GM12864 (cell line): ENCODE measurements at places on chromosomes 2 and 18.

DNA sequence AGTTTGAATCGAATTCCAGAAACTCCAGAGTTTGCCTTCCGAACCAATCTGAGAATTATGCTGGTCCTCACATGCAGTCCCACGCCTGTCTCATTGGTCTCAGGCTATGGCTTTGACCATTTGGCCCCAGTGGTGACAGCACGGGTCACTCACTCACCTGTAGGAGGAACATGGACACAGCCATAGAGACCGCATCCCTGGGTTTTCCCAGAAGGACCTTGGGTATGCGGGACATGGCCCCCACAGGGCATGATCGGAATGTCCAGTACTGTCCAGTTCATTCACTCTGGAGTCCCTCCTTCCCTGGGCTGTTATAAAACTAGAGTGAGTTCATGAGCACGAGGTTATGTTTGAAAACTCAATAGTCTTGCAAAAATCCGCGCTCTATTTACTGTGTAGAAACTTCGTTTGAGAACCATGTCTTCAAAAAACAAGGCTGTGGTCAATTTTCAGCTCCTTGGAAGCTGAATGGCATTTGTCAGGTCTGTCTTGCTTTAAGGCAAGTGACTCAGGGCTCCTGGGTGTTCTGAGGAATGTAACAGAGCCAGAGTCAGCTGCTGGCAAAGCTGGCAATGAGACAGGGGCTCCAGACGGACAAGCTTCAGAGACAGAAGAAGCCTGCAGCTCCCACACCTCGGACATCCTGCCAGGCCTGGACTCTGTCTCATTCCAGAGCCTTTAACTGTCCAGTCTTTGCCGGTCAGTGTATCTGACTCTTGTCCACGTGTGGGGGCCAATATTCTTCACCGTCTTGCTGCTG is 86.7 kb upstream of the TMEM18 start:
- DNase-seq, result no peak

DNA sequence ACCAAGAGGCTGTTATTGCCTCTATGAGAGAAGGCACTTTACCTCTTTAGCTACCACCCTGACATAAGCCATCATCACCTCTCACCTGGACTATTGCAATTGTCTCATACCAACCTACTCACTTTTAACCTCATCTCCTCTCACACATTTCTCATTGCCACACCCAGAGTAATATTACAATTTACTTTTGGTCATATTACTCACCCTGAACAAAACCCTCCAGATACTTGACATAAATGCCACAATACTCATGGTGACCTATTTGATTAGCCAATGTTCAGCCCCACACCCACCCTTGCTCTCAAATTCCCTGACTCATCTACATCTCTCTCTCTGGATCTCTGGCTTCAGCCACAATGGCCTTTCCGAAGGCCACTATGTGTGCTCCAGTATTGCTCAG is 90.9 kb upstream of the CDH7 start:
- DNase-seq, result no peak

DNA sequence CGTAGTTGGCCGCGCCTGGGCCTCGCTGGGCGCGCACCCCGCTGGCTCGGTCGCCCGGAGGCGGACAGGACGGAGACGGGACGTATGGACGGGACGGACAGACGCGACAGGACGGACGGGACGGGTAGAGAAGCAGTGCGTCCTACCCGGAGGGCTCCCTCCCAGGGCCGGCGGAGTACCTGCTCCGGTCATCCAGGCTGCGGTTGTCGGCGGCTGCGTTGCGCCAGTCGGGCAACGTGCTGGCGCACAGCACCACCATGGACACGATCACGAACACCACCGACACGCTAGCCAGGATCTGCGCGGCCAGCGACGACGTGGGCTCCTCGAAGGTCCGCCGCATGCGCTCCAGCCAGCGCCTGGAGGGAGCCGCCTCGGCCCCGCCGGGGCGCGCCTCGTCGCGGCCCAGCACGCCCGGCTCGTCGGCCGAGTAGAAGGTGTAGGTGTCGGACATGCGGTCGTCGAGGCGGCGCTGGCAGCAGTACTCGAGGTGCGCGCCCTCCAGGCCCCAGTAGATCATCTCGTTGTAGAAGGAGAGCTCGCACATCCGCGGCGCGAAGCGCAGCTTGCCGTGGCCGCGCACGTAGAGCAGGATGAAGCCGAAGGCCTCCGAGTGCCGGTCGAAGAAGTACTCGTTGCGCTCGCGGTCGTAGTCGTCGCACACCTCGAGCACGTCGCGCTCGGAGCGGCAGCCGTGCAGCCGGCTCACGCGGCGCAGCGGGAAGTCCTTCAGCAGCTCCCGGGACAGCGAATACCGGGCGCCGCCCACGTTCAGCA is 903 bp downstream of the KCNG3 start:
- no peak for DNase-seq

DNA sequence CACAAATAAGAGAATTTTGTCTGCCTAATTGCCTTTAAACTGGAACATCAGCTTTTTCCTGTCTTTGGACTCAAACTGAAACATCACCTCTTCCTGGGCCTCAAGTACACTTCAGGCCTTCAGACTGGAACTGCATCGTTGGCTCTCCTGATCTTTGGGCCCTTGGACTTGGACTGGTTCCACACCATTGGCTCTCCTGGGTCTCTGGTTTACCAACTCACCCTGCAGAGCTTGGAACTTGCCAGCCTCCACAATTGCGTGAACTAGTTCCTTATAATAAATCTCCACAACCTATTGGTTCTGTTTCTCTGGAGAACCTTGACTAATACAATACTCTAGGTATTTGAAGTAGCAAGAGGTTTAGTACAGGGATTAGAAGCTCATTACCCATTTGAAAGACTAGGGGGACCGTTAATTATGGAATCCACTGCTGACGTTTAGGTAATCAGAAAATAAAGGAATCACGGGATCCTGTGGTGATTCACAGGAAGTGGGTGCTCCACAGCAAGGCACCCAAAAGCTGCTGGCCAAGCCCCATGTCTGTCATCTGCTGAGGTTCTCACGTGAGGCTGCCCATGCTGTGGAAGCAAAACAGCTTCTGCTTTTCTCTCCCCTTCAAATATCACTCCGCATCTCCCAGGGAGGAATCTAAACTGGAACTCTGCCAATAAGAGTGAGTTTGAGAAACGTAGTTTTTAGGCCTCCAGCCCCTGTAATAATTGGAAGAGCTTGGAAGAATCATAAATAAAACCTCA is 20.0 kb upstream of the SGPP2 start:
- DNase-seq, result no peak

- no peak for DNase-seq
These were observed 399.0 kb upstream of the HNRNPA3 start for GRCh38 chr2:176813621-176814049.

DNA sequence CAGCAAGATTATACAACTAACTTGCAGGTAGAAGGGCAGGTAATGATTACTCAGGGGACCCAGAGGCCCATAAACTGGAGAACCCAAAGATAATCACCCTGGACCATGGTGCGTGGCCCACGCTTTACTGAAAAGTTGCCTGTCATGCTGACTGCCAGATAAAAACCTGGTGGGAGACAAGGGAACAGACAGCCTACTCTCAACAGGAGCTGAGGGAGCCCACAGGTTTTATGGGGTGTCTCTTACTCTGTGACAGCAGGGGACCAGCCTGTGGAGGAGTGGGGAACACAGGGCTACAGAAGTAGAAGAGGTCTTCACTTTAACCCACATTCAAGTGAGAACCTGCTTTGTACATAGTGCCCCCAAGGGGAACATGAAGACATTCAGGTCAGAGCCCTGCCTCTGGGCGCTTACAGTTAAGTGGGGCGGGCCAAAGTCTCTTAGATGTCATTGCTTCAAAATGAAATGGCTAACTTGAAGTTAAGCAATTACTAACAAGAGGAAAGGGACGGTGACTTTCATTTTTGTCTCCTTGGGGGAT is 60.4 kb downstream of the DHRS9 start:
- no peak for DNase-seq

DNA sequence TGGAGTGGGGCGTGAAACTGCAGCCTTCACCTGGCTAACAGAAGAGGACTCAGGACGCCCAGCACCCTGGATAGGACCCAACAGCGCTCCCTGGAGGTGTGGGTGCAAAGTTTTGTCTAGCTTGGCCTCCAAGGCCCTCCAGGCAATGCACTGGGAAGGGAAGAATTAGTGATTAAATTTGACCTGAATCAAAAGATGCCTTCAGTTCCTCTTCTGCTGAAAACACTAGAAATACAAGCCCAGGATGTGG is 779 bp upstream of the TRIB2 start:
- DNase-seq, result peak; percentile 31

- DNase-seq, result no peak
These were observed 58.1 kb upstream of the TMEM182 start for GRCh38 chr2:102703748-102704147.

- no peak for DNase-seq
These were observed 19.7 kb upstream of the PPM1B start for GRCh38 chr2:44148999-44149398.

GRCh38 chr18:35442701-35443100 is 55.1 kb downstream of the INO80C start:
- no peak for DNase-seq

GRCh38 chr2:19664646-19665045 is 237.1 kb downstream of the TTC32 start:
- DNase-seq, result no peak

DNA sequence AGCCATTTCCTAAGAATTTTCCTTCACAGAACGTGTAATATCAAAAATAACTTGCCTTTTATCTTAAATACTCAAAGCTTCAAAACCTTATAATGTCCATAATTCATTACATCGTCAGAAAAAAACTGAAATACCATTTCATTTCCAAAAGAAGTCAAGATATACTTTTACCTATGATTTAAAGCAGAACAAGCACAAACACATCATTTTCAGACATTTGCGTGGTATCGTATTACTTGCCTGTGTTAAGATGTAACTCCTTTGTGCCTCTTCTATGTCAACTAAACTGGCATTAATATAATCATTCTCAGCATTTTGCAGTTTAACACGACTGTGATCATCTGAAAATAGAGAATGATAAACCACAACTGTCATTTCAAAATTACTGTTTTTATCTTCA is 47.5 kb downstream of the PTPN2 start:
- no peak for DNase-seq

- no peak for DNase-seq
These were observed 1300.0 kb upstream of the FAM98A start for GRCh38 chr2:34899079-34899478.

GRCh38 chr2:59630789-59631188 is 922.7 kb downstream of the BCL11A start:
- no peak for DNase-seq

- DNase-seq, result no peak
These were observed 7.0 kb upstream of the STK39 start for GRCh38 chr2:168254158-168254935.

- no peak for DNase-seq
These were observed 29.4 kb downstream of the PSTPIP2 start for GRCh38 chr18:46042571-46043123.

- peak; percentile 95 for DNase-seq
These were observed 7.4 kb upstream of the POLI start for GRCh38 chr18:54261894-54262293.

GRCh38 chr2:136232456-136233172 is 114.7 kb upstream of the CXCR4 start:
- DNase-seq, result no peak

DNA sequence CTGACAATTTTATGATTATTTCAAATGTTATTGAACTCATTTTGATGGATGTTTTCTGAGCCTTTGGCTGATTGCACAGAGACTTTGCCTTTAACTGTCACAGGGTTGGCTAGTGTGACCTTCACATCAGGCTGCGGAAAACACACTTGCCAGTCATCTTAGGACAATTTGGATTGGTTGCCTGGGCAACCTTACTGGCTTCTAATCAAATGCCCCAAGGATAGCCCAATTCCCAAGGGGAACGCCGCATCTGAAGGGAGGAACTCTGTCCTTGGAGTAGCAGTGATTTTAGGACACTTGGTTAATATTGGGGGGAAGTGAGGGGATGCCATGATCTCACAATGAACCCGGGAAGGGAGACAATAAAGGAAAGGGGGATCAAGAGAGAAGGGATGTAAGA is 29.5 kb downstream of the OSBPL6 start:
- no peak for DNase-seq

- no peak for DNase-seq
These were observed 177.7 kb upstream of the OSR1 start for GRCh38 chr2:19536136-19536535.

DNA sequence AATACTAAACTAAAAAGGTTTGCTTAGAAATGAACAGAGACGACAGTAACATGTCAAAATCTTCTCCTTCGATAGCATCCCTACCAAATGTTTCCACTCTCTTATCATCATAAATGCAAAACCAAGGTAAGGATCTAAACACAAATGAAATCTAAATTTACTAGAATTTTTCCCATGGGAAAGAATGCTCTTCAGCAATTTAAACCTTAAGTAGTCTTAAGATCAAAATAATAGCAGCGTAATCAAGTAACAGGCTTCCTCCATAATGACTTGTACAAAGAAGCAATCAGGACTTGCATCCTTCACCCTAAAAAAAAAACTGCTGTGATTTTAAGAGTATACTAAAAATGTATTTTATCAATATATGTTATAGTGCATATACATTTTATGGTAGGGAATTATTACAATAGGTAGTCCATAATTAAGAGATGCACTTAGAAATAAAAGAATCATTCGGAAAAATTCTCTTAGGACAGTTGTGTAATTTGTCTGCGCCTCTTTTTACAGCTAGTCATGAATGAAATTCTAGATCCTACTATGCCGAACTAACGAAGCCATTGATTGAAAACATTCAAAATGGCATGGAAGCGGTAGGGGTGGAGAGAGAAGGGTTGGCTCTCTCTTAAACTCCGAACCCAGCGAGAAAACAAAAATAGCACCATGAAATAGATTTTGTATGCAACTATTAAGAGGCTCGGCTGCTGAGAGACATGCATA is 1.3 kb downstream of the PGAP1 start:
- DNase-seq, result no peak

- no peak for DNase-seq
These were observed 66.6 kb upstream of the ID2 start for GRCh38 chr2:8615252-8615575.

DNA sequence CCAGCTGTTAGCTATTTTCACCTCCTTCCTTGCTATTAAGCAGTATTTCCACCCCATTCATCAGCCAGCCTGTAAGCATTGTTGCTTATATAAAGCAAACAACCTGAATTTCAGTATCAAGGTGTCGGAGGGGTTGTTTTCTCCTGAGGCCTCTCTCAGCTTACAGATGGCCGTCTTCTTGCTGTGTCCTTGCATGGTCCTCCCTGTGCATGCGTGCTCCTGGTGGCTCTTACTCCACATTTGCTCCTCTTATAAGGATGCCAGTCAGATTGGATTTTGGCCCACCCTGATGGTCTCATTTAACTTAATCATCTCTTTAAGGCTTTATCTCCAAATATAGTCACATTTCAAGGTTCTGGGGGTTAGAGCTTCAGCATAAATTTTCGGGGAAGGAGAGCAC is 2.6 kb downstream of the MAIP1 start:
- no peak for DNase-seq

DNA sequence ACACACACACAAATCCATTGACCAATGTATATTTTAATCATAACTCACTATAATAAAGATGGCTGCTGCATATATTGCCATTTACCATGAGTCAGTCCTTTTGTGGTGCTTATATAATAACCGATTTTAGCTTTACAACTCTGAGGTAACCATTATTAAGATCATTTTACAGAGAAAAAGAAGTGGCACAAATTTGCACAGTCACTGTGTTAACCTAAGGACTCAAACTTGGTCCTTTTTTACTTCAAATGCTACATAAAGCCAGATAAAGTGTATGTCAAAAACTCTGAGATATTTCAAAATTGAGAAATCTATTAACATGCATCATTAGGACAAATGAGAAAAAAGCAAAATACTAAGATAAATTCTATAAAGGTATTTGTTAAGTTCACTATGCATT is 923.7 kb downstream of the NRXN1 start:
- DNase-seq, result no peak

GRCh38 chr2:130908832-130909231 is 72.1 kb downstream of the ARHGEF4 start:
- DNase-seq, result no peak

- no peak for DNase-seq
These were observed 4.3 kb downstream of the NTSR2 start for GRCh38 chr2:11665510-11666362.
